Metanephros (tissue), 2 donors: ENCODE measurements at places on chromosomes 11 and 22. TPM values are rescaled to one million over a fixed set of nuclear protein-coding genes. Genes with fewer than 3 reads are reported as not detected.

The SYTL2 gene
- total RNA-seq: 81.9 TPM

The FAM227A gene
- 9.8 TPM for total RNA-seq

The OR2AG2 gene
- 0.18 TPM for total RNA-seq

The CSTF3 gene
- total RNA-seq: 29.7 TPM

The BTG4 gene
- total RNA-seq: not detected

The CXCR5 gene
- total RNA-seq: 0.06 TPM

The TSPAN4 gene
- 75.3 TPM for total RNA-seq

The CASP1 gene
- total RNA-seq: 6.2 TPM

The FGF3 gene
- not detected for total RNA-seq

The GGTLC3 gene
- 0.29 TPM for total RNA-seq

The DSCAML1 gene
- 6.0 TPM for total RNA-seq

The GLYAT gene
- 69.0 TPM for total RNA-seq

The TREH gene
- total RNA-seq: 2.0 TPM

The UCP3 gene
- total RNA-seq: 1.2 TPM

The SNAP29 gene
- 12.1 TPM for total RNA-seq

The HTR3B gene
- not detected for total RNA-seq
